ENCODE measurements at places on chromosomes 6 and 20.

DNA sequence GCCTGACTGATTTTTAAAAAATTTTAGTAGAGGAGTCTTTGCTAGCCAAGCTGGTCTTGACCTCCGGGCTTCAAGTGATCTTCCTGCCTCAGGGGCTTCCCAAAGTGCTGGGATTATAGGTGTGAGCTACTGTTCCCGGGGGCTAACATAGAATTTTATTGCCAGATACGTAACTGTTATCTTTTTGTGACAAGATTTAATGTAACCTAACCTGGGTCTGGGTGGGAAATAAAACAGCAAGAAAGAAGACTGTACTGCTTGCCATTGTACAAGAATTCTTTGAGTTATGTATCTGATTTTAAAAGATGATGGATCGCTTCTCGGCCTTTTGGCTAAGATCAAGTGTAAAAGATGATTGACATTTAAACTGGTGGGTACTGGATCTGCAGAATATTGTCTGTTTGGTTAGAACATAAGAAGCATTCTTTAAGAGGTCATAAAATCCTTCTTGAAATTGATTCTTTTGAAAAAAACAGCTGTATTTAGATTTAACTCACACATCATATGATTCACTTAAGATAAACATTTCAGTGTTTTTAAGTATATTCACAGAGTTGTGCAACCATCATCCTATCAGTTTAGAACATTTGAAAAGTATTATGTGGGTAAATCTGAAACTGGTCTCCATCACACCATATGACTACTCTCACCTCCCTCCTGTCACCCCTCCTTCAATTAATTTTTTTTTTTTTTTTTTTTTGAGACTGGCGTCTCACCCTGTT, 21.6 kb downstream of the TPX2 start:
- no peaks in the 10 kb centered on the region for H3K27me3 ChIP-seq
- H3K4me3 ChIP-seq, result no peak overlapping the region
- DNase-seq, result no peak
- H3K36me3 ChIP-seq, result peaks cover 2% of the 10 kb centered on the region
- H3K27ac ChIP-seq, result no peak overlapping the region

- no peaks in the 10 kb centered on the region for H3K27me3 ChIP-seq
- no peak overlapping the region for H3K4me3 ChIP-seq
- DNase-seq, result no peak
- no peaks in the 10 kb centered on the region for H3K36me3 ChIP-seq
- H3K4me1 ChIP-seq, result no peaks in the 10 kb centered on the region
- no peak overlapping the region for H3K27ac ChIP-seq
Observed at GRCh38 chr6:165881806-165882205, 218.8 kb upstream of the PDE10A start.

DNA sequence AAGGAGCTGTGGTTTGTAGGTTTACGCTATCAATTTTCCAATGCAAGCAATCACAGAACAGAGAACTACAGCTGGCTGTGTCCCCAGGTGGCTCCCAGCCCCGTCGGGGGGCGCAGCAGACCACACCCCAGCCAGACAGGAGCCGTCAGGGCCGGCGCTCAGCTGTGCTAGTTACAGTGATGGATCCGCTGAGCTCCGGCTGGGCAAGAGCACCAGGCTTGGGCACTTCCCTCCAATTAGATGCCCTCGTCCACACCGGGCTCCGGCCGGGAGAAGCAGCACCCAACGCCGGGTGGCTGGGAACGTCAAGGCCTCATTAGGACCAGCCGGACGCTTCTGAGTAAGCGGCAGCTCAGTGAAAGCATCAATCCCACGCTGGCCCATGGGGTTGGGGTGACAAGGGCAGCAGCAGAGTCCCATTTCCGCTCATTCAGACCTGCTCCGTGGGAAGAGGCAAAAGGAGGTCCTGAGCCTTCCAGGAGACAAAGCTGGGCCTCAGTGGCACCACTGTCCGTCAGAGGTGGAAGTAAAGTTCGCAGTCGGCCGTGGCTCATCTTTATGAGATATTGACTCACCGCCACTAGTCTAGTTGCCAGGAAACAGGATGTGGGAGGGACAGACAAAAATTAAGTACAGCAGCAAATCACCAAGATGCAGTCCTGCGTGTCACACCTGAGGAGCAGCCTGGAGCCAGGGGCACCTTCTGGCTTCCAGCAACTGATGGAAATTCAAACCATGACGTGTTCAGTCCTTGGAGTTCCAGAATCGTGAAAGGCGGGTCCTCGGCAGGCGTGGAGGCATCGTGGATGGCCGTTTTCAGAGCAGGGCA, 164.1 kb downstream of the TAF4 start:
- no peaks in the 10 kb centered on the region for H3K27me3 ChIP-seq
- no peak for DNase-seq
- no peak overlapping the region for H3K4me3 ChIP-seq
- H3K36me3 ChIP-seq, result no peaks in the 10 kb centered on the region
- H3K27ac ChIP-seq, result no peak overlapping the region

DNA sequence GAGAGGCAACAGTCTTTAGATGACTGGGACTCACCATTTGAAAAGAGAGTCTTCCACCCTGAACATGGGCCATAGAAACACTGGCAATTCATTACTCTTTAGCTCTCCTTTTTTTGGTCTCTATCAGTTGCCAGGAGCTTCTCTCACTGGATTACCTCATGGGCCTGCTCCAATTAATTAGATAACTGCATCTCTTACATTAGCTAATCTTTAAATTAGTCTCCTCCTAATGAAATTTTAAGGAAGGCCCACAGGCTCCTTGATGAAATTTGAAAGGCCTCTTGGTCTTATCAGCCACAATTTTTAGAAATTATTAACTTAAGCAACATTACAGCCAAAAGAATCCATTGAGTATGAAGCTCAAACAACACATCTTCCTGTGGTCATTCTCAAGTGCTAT, 184.4 kb downstream of the UNC5CL start:
- no peaks in the 10 kb centered on the region for H3K27me3 ChIP-seq
- H3K4me1 ChIP-seq, result no peaks in the 10 kb centered on the region
- DNase-seq, result no peak
- no peaks in the 10 kb centered on the region for H3K36me3 ChIP-seq

DNA sequence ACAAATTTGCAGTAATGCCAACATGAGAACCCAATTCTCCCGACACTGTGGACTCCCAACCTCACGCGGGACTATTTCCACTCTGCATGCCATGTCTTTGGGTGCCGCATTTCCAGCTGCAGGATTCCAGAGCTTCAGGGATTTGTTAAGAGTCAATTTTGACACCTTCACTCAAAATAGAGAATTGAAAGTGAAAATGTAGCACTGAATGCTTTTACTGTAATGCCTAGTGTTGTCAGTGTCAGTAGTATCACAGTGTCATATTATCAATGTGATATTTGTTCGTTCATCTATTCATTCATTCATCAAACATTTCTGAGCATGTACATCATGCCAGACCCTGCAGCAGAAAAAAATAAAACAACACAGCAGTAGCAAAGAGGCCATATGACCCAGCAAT, 13.4 kb upstream of the FAM50B start:
- H3K27ac ChIP-seq, result no peak overlapping the region
- no peak overlapping the region for H3K4me3 ChIP-seq
- no peak for DNase-seq
- H3K36me3 ChIP-seq, result no peaks in the 10 kb centered on the region

DNA sequence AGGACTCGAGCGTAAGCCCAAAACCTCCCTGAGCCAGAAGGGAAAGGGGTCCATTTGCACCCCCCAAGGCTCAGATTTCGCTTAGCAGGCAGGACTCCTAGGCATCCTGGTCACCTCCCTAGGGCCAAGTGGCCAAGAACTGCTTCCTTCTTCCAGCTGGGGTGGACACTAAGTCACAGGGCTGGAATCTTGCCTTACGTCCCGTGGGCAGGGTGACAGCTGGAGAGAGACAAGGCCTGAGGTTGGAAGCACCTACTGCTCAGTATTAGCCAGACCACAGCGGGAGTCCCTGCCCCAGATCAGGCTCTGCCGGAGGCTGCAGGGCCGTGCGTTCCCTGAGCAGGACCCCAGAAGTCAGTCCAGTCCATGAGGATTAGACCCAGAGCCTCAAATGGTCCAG, 19.7 kb downstream of the LAMA5 start:
- no peak overlapping the region for H3K4me3 ChIP-seq
- peaks cover 49% of the 10 kb centered on the region for H3K36me3 ChIP-seq
- H3K27ac ChIP-seq, result no peak overlapping the region
- no peaks in the 10 kb centered on the region for H3K27me3 ChIP-seq
- H3K4me1 ChIP-seq, result no peaks in the 10 kb centered on the region

DNA sequence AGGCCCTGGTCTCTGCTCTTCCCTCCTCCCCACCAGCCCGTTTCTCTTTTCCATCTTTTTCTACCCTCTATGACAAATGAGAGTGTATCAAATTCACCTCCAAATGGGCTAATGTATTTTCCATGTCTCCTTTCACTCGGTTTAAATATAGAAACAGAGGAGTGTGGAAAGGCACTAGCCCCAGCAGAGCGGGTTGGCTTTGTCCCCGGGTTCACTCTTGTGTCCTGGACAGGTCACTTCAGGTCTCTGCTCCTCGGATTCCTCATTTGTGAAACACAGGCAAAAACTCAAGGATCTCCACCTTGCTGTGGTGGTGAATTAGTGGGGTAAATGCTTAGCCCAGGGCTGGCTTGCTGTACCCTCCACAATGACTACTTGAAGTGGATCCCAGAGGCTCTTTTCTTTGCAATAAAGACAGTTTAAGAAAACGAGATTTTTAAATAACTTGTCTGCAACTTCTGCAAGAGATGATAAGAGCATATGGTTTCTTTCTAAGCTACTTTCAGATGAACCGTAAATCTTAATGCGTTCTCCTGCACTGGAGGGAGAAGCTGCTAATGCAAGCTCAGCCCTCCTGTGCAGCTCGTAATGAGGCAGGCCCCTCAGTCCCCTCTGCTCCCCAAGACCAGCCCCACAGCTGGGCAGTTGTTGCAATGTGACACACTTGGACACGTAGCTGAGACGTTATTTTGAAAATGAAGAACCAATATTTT, 292.9 kb downstream of the THBS2 start:
- no peak for DNase-seq
- H3K27me3 ChIP-seq, result no peaks in the 10 kb centered on the region
- H3K36me3 ChIP-seq, result no peaks in the 10 kb centered on the region
- no peaks in the 10 kb centered on the region for H3K4me1 ChIP-seq

- no peaks in the 10 kb centered on the region for H3K36me3 ChIP-seq
- H3K27ac ChIP-seq, result no peak overlapping the region
- DNase-seq, result no peak
- no peaks in the 10 kb centered on the region for H3K4me1 ChIP-seq
- no peaks in the 10 kb centered on the region for H3K27me3 ChIP-seq
Observed at GRCh38 chr6:140105241-140105640, 730.8 kb upstream of the CITED2 start.

GRCh38 chr20:40754339-40754943, 65.4 kb upstream of the MAFB start:
- H3K27me3 ChIP-seq, result no peaks in the 10 kb centered on the region
- H3K4me3 ChIP-seq, result no peak overlapping the region
- H3K4me1 ChIP-seq, result no peaks in the 10 kb centered on the region
- no peaks in the 10 kb centered on the region for H3K36me3 ChIP-seq

- H3K4me1 ChIP-seq, result no peaks in the 10 kb centered on the region
- no peak overlapping the region for H3K4me3 ChIP-seq
- no peak overlapping the region for H3K27ac ChIP-seq
Observed at GRCh38 chr20:59441860-59442810, 141.7 kb downstream of the EDN3 start.

- H3K4me1 ChIP-seq, result no peaks in the 10 kb centered on the region
- DNase-seq, result no peak
- no peaks in the 10 kb centered on the region for H3K36me3 ChIP-seq
- H3K27me3 ChIP-seq, result no peaks in the 10 kb centered on the region
- no peak overlapping the region for H3K4me3 ChIP-seq
Observed at GRCh38 chr6:164795056-164795815, 514.2 kb downstream of the C6orf118 start.

DNA sequence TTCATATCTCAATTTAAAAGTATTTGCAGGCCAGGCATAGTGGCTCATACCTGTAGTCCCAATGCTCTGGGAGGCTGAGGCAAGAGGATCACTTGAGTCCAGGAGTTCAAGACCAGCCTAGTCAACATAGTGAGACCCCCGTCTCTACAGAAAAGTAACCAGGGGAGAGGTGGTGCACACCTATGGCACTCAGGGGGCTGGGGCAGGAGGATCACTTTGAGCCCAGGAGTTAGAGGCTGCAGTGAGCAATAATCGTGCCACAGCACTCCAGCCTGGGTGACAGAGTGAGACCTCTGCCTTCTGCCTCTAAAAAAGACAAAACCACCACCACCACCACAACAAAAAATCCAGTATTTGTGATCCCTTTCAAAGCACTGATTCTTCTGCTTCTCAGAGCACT, 185.5 kb upstream of the QKI start:
- H3K27me3 ChIP-seq, result no peaks in the 10 kb centered on the region
- H3K27ac ChIP-seq, result no peak overlapping the region

DNA sequence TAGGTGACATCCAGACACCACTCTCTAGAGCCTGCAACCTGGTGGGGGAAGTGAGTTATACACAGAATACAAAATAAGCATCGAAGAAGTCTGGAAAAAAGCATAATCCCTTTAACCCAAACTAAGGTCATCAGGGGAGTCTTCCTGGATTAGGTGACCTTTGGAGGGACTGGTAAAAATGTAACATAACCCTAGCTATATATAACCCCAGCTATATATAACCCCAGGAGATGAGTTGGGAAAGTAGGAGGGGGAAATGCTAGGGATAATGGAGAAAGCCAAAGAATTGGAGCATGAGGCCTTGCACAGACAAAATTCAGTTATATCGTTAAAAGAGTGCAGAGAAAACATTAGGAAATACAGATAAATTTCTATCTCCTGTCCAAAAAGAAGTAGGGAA, 164.8 kb downstream of the QRSL1 start:
- peaks cover 2% of the 10 kb centered on the region for H3K4me1 ChIP-seq
- no peak overlapping the region for H3K4me3 ChIP-seq
- no peak overlapping the region for H3K27ac ChIP-seq

DNA sequence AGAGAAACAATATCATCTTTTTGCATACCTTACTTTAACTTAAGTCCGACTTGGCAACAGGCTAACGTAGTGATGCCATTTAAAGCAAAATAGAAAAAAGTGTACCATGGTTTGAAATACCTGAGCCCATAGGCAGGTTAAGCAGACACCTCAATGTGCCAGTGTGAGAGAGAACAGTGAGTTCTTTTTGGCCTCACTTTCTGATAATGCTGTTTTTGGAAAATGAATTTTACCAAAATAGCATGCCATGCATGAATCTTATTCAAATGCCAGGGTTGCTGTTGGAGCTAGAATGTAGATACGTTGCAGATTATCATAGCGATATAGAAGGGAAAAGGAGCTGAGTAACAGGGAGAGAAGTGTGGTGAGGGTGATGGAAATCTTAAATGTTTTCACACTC, 170.2 kb downstream of the OTOR start:
- no peaks in the 10 kb centered on the region for H3K36me3 ChIP-seq
- DNase-seq, result no peak
- H3K4me1 ChIP-seq, result peaks cover 2% of the 10 kb centered on the region
- no peak overlapping the region for H3K27ac ChIP-seq

- DNase-seq, result no peak
- H3K27ac ChIP-seq, result no peak overlapping the region
Observed at GRCh38 chr6:165663377-165663735, 315 bp upstream of the PDE10A start.

All from iPS DF 6.9 (cell line).